GM12865 (cell line): ENCODE measurements at places on chromosomes 1 and 21.

- peak; percentile 83 for DNase-seq
These were observed 26.3 kb upstream of the BCAR3 start for GRCh38 chr1:93707956-93708355.

GRCh38 chr1:6785728-6786505, 663 bp downstream of the CAMTA1 start:
- peak; percentile 63 for DNase-seq

DNA sequence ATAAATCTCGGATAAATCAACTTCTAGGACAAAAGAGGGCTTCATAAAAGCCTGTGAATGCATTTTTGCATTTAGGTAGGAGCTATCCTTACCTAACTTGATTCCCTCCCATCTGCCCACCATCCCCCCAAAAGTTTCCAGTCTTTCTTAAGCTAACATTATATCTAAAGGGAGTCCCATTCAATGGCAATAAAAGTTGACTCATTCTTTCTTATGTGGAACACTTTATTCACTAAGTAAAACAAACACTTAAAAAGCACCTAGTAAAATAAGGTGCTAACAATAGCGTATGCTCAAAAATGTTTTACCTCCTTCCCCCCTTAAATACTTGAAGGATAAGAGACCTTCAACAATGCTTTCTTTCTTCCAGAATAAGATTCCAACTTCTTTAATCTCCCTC, 83.8 kb downstream of the GON4L start:
- DNase-seq = no peak

DNA sequence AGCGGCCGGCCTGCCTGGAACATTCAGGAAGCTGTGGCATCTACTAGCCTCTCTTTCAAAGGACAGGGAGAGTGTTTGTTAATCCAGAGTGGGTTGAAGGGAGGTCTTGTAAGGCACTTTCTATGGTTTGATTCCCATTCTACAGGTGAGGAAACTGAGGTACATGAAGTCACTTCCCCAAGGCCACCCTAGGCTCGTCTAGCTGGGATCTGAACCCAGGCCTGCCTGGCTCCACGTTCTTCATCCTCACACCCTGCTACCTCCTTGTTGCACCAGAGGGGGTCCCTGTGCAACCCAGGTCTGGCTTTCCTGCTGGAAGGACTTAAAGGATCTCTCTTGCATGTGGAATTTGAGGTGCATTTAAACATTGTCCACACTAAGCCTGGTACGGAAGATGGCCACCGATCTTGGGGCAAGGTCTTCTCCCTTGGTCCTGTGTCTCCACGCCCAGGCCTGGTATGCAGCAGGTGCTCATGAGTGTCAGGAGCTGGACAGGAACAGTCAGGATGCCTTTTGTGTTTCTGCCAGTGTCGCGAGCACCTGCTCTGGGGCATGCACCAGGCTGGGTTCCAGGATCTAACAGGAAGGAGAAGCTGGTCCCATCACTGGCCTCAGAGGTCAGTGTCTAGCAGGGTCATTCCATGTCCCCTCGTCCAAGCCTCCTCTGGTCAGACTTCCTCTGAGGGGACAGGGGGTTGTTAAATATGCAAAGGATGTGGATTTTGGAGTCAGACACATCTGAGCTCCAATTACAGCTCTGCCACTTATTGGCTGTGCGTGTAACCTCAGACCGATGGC, 103.2 kb upstream of the RUNX3 start:
- DNase-seq = peak; percentile 56

GRCh38 chr1:89298461-89298860, 25.8 kb upstream of the GBP5 start:
- peak; percentile 17 for DNase-seq

GRCh38 chr1:102872526-102872925, 235.8 kb downstream of the COL11A1 start:
- no peak for DNase-seq

- DNase-seq = no peak
These were observed 17.0 kb upstream of the GPR37L1 start for GRCh38 chr1:202105571-202106339.

- no peak for DNase-seq
These were observed 122.1 kb downstream of the LRIG2 start for GRCh38 chr1:113194846-113195830.

GRCh38 chr21:38126666-38127303, 130.0 kb upstream of the KCNJ15 start:
- peak; percentile 60 for DNase-seq

DNA sequence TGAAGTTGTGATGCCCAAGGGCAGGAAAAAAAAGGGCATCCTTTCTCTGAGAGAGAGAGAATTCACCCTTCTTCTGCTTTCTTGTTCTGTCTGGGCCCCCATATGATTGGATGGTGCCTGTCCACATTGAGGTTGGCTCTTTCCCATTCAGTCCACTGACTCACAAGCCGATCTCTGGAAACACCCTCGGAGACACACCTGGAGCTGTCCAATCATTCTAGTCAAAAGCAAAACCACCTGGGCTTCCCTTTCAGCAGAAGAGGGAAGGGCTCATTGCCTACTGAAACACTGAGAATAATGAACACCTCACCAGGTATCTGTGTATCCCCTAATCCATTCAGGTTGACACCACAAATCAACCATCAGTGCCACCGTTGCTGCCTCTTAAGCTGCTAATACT, 103.7 kb upstream of the GNG12 start:
- no peak for DNase-seq

DNA sequence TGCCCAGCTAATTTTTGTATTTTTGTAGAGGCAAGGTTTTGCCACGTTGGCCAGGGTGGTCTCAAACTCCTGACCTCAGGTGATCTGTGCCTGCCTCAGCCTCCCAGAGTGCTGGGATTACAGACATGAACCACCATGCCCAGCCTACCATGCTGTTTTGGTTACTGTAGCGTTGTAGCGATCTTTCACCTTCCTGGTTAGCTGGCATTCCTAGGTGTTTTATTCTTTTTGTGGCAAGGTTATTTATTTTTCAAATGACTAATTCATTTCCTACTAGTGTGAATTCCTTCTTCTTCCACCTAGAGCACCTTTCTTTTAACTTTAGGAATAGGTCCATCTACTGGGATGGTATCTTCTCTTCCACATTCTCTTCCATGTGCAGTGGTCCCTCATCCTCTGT, 29.3 kb downstream of the TMEM200B start:
- DNase-seq = no peak

- peak; percentile 62 for DNase-seq
These were observed 4.3 kb upstream of the IKBKE start for GRCh38 chr1:206465951-206466350.

DNA sequence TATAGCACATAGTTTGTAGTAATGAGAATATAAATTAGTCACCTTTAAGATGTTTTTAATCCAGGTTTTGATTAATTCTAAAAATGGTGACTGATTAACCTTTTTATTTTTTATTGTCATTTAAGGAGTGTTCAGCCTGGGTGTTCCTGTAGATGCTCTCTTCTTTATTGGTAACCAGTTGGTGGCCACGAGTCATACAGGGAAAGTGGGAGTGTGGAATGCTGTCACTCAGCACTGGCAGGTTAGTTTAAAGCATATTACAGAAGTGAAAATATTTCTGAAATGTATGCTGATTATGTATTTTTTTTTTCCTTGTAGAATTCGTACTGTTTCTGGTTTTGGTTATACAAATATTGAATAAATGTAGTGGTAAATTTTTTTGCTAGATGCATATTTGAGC, 28.1 kb downstream of the KCTD3 start:
- DNase-seq = no peak
